ENCODE measurements at places on chromosomes 1 and 21.
A peak's percentile ranks its signal among the peaks of the same experiment; 100 is the strongest.

GRCh38 chr1:153533689-153534201 is 2.0 kb downstream of the S100A6 start:
- no peak for DNase-seq

GRCh38 chr1:214396330-214396729 is 115.4 kb downstream of the SMYD2 start:
- DNase-seq: no peak

DNA sequence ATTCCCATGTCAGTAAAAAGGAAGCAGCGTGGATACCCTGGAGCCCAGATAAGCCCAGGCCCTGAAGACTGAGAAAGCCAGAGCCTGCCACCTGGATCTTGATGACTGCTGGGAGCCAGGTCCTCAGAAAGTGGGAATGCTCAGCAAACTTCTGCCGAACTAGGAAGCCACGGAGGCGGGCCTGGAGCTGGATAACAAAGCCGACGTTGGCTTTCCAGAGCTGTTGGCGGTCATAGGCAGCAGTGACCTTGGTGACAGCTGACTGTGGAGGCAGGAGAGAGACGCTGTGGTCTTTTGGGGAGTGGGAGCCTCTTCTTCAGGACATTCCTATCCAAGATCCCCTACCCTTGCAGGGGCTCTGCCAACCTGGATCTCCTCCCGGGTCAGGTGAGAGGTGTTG is 24.4 kb downstream of the IQGAP3 start:
- DNase-seq: no peak

DNA sequence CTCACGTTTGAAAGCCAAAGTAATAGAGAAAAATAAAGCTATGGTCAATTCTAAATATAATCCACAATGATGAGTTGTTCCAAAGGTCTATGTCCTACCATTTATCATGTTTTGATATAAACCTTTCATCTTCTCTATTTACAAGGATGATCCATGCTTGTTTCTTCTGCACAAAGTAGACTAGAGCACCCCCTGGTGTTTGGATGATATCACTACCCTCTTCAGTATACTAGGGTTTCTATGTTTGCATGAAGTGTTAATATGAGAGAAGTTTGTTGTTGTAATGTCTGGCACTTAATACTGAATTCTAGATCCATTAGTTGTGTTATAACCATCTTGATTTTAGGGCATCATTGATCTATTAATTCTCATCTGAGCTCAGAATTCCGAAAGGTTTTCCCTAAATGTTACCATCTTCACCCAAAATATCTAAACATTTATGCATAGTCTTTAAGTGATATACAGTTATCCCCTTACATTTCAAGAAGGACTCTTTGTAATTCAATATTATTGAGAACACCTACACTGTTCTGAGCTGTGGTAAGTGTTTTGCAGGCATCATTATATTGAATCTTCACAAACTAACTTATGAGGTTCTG is 21.1 kb downstream of the CLDN8 start:
- no peak for DNase-seq

GRCh38 chr1:168497376-168497950 is 46.3 kb downstream of the XCL2 start:
- DNase-seq: no peak

DNA sequence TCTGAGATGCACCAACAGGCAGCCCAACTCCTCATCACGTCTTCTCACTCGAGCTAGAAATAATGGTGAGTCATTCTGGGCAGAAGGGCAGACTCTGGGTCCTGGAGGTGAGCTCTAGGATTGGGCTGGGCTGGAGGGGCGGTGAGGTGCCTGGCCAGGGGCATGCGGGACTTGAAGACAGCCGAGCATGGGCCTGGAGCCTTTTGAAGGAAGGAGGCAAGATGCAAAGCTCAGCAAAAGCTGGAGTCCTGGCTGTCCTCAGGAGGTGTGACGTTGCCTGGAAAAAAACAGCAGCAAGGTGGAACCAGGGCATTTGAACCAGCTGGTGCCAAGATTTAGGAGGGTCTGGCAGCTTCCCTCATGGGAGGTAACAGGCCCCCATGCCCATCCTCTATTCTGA is 712 bp downstream of the KCNA2 start:
- DNase-seq: no peak

DNA sequence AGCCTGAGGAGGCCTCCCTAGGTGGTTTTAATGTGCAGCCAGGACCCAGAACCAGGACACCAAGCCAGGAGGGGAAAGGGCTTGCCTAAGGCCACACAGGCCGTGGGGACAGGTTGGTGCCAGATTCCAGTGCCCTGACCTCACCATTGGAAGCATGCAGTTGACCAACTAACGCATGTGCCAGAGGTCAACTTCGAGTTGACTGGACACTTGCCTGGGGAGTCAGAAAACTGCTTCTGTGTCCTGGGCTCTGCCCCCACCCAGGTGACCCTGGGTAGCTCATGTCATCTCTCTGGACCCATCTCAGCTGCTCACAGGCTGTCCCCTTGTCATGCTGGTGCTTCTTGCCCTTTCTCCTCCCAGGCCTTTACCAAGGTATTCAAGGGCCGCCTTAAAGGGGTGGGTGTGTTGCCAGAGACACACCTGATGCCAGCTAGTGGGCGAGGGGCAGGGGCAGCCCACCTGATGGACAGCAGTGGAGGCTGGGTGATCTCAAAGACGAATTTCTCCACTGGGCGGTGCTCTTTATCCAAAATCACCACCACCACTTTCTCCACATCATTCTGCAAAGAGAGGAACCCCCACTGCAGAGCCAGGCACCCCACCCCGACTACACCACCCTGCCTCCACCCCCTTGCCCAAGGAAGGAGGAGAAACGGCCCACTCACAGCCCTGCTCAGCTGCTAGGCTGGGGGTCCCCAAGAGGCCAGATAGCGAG is 4.4 kb downstream of the MAD2L2 start:
- DNase-seq: no peak

DNA sequence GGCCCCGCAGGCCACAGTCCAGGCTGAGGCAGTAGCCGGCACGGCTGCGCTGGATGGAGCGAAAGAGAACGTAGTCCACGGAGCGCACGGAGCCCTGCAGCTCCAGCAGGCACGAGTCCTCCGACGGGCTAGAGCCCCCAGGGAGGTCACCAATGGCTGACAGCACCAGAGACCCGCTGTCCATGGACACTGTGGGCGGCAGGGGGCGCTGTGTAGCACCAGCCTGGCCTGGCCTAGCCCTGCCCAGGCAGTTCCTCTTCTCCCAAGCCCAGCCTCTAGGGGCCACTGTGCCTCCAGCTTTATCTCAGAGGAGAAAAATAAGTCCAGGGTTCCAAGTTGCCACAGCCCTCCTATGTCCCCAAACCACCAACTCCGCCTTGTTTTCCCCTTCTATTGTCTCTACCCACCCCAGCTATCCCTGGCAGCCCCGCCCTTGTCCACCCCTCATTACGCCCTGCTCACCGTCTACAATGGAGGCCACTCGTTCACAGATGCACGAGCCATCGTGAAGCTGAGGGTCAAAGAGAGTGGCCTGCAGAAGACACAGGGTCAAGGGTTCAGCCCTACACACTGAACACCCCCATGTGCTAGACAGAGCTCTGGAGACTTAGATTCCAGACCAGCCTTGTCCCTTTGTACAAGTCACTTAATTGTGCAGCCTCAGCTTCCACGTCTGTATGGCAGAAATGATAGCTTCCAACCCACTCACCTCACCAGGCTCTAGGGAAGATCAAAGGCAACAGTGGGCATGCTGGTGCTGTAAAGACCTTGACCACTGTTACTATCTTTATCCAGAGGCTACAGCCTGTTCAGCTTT is 4.4 kb downstream of the ENTREP3 start:
- peak; percentile 94 for DNase-seq

GRCh38 chr1:32761936-32762335 is 55.2 kb downstream of the YARS1 start:
- no peak for DNase-seq

DNA sequence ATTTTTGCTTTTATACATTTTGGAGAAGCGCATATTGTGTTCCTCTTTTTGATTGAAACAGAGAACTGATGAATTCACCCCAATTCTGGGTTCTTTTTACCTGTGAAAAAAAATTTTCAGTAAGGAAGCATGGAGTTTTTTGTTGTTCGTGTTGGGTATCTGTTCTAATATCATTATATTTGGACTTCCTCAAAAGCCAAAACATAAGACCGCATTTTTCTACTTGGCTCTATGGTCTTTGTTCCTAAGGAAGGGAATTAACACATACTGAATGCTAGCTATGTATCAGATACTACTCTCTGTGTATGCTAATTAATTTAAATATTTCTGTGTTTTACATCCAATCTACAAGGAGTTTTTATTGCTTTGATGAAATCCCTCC is 12.9 kb downstream of the EPB41 start:
- no peak for DNase-seq

GRCh38 chr1:115296981-115297380 is 41.1 kb downstream of the NGF start:
- no peak for DNase-seq

DNA sequence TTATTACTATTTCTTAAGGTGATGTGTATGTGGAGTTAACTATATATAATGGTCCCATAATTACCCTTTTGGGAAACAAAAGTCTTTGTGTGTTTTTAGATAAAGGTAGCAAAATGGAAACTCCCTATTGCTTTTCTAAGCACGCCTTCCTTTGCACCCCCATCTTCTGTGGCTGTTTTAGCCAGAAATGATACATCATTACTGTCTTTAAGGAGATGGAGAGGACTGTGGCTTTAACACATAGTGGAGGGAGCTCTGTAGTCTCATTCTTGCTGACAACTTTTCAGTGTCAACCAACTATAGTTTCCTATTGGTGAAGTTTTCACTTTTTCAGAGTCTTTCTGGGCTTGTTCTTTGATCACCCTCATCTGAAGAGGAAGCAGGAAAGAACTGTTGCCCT is 1.0 kb downstream of the APOBEC4 start:
- DNase-seq: no peak

- DNase-seq: no peak
Observed at GRCh38 chr1:170765712-170766330, 101.9 kb downstream of the PRRX1 start.

DNA sequence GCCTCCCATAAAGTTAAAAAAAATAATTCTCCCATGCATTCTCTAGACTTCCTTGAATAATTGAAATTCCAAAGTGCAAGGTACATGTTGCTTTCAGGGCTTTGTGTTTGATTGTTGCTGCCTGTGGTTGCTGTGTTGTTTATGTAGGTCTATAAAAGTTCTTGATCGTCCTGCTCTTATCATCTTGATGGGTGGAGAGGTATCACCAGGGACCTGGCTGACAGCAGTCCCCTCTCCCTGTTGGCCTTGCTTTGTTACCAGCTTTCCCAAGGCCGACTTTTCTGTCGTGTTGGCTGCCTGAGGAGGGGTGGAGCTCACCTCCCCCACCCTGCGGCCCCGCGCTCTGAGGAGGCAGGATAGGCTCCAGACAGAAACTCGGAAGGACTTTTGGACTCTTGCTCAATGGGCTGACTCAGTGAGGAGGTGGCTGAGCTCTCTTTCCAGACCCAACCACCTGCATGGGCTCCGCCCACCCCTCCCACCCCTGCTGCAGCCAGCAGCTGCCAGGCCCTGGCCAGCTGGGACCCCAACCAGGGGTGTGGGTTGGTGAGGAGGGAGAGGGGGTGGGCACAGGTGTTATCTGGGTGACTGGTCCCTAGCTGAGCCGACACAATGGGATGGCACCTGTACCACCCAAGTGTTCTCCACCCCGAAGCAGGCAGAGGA is 2.0 kb downstream of the INAVA start:
- DNase-seq: no peak

DNA sequence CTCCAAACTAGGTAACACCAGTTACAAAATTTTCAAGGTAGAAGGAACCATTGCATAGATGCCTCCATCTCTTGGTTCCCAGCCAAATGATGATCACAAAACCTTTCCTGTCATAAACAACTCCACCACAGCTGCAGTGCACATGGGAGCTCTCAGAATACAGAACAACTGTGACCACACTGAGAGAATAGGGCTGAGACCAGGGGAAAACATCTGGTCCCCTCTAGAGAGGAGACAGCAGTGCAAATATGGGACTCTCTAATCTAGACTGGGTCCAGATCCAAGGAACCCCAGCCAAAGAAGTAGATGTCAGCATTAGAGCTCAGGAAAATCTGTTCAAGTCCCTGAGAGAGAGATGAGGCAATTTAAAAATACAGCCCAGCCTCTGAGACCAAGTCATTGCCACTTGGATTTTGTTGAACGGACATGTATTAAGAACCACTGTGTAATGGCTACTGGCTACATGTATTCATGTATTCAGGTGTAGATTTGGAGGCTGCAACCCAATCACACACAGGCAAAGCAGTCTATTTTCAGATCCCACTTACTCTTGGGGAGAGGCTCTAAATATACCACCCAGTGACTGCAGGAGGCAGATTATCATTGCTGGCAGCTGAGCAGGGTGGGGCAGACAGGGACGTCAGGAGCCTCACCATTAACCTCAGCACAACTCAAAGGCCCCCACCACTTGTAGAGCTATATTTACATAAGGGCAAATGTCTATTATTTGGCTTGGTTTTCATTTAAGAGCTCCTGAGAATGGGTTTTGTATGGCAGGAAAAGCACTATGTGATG is 7.6 kb upstream of the RXRG start:
- no peak for DNase-seq

- DNase-seq: no peak
Observed at GRCh38 chr1:85606414-85606800, 25.8 kb downstream of the CCN1 start.

DNA sequence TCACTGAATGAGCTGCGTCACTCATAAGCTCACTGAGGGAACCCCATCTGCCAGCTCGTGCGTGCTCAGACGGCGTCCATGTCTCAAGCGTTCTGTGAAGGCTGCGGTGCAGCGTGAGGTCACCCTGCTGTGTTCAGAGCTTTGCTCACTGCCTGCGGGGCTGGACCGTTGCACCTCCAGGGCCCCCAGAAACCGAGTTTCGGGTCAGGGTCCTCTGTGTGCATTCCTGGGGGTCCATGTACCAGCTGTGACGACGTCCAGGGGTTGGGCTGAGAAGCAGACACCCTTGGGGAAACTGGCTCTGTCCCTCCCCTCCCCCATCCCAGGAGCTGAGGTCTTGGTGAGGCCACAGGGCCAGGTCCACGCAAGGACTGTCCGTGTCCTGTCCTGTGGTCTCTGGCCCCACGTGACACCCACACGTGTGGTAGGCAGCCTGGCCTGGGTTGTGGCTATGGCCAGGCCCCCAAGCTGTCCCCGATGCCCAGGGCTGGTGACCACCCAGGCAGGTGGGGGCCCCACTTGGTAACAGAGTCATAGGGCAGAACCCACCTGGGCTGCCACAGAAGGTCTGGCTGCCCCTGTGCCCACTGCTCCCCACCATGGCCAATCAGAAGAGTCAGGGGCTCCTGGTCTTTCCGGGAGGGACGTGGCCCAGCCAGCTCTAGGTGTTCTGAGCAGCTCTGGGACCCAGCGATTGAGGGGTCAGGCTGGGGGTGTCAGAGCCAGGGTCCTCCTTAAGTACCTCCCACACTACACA is 24.4 kb downstream of the FTCD start:
- DNase-seq: no peak

DNA sequence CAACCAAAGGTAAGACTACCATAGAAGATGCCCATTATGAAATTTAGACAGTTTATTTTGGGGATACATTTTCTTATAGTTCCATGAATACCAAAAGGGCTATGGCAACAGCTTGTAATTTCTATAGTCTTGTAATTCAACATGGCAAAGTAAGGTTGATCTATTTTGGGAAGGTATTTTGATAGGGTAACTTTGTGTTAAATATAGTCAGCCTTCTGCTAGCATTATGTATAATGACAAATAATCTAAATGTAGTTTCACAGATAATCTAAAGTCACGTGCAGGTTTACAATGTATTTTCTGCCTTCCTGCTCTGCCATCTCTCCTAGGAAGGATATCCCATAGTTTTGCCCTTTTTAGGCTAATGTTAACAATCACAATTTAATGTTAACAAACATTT is 85.9 kb upstream of the DPH5 start:
- no peak for DNase-seq

GRCh38 chr1:195608883-195609282 is 999.4 kb downstream of the KCNT2 start:
- DNase-seq: no peak

All from activated CD4-positive, CD25-positive, alpha-beta regulatory T cell treated with anti-CD3 and anti-CD28 coated beads, Interleukin-2, amount 50 U/mL, for 16 hours (primary cell).